ENCODE measurements at places on chromosomes 3 and 15.

DNA sequence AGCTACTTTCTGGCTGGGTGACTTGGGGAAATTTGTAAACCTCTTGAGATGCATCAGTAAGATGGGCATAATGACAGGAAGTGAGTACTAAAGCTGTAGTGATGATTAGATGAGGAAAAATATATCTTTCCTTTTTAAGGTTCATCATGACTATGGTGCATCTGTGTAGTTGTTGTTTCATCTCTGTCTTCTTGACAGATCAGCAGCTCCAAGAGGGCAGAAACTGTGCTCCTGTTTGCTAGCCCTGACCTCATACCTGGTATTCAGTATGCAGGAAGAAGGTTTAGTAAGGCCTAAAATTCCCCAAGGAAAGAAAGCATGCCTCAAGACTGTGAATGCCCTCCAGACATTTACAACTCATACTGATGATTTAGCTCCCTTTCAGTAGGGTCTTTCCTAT is 82.5 kb upstream of the PSMD6 start:
- no peak for DNase-seq

DNA sequence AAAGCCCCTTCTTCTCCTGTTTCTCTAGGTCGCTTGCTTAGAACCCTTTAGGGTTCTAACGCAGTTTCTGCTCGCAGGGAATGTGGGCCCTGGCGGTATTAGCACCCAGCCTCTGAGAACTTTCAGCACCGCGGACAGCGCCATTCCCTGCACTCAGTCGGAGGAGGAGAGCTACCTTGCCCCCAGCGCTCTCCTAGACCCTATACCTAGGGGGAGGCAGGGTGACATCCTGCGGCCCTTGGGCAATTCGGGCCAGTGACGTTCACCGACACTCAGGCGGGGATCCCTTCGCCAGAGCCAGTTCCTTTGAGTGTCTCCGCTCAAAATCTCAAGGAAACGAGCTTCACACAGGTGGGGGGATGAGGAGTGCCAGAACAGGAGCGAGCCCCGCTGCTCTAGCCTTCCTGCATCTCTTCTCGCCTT is 1.3 kb downstream of the SLC7A14 start:
- peak; percentile 12 for DNase-seq

GRCh38 chr15:42577514-42578031 is 2.2 kb downstream of the STARD9 start:
- DNase-seq, result no peak

DNA sequence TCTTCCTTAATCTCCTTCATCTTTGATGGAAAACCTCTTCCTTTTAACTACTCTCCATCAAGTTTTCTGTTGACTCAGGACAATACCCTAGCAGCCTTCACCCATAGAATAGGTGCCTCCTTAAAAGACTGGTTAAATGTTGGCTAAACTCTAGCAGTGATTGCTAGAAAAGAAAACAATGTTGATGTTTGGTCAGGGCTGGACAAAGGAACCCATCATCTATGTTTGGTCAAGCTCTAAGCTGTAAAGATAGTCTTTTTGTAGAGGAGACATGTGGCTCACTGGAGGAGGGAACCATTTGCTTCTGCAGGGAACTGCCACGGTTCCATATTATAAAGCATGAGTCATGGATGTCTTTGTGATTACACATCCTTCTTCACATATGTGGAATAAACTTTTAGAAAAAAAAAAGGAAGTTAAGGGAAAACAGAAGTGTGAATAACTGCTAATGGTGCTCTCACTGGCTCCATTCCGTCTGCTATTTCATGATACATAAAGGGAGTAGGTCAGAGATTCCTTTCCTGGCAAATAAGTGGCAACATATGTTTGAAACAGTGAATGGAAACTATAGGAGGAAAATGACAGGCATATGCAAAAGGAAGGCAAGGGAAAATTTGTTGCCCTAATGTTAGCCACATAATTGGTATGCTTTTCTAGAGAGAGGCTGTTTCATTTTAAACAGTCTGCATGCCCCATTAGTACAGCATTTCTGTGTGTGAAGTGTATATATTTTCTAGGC is 78.2 kb downstream of the CMSS1 start:
- DNase-seq, result no peak

Measured in memory B cell (primary cell).